ENCODE measurements at places on chromosomes 11 and 22.

DNA sequence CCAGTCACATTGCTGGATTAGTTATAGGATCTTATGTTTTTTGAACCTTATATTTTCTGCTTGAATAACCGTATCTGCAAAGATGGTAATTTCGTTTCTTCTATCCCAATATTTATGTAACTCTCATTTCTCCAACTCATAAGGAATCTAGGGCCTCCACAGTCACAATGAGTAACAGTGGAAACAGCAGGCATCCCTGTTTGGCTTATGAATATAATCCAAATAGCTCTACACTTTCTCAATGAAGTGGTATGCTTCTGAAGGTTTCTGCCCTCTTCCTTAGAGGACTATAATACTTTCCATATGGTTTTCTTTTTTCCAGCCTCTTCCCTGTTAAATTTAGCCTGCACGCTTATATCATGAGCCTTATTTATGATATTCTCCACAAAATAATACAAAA lies 16.5 kb downstream of the ATP6V1E1 start:
- no peak for DNase-seq

DNA sequence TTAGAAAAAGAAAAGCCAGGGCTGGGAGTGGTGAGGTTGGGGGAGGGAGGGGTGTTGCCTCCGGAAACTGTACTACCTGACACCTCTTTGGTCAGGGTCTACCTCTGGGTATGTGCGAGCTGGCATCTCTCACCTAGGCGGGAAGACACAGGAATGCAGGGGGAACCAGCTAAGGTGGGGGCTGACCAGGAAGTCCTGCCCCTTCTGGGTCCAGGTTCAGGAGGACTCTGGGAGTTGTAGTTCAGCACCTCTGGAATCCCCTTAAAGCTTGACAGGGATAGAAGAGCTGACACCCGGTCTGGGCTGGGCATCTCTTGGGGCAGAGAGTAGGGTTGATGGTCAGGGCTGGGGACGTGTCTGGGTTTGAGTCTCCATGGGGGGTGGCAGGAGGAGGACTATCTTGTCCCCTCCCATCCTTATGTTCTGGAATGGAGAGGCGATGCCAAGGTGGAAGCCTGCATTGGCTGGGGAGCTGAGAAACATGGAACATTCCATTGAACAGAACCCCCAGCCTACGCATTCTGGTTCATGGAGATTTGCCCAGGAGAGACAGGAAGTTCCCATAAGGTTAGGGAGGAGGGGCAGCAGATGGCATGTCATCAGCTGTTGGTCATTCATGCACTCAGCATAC lies 2.1 kb upstream of the KIAA1671 start:
- DNase-seq: no peak

DNA sequence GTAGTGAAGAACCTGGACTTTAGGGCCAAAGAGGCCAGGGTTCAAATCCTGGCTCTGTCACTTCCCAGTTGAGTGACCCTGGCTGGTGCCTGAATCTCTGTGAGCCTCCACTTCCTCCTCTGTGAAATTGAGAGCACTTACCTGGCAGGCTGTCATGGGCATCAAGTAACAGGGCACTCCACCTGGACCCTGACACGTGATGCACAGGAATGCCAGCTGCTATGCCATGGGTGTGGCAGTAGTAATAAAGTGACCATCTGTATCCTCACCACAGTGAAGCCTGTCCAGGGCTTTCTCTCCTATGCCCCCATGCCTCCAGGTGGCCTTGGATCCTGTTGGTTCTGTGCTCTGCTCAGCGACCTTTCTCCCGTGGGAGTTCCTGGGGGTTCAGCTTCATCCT lies 29.8 kb upstream of the PPP6R3 start:
- DNase-seq: no peak

- DNase-seq: no peak
Observed at GRCh38 chr11:105538588-105538987, 71.3 kb upstream of the GRIA4 start.

DNA sequence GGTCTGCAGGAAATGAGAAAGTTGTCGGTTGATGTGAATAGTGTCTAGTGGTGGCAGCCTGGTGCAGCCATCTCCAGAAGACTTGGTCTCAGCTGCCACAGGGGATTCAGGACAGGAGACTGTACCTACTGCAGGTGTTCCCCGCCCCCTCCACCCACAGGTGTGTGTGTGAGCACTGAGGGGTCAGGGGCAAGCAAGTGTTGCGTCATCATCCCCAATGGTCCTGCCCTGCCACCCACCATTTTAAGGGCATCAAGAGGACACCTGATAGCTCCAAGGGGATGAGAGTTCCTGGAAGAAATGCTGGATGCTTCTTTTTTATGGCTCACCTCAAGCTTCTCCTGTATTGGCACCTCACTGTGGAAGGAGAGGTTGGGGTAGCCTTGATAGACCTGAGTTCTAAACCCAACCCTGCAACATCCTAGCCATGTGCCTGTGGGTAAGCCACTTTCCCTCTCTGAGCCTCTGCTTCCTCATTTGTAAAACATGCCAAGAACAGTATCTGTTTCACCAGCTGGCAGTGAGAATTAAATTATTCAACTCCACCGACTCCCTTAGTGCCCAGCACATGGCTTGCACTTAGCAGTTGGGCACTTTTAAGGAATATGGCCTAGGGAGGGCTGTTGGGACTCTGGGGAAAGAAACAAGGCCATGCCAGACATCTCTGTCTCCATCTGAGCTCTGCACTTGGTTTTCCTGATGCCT lies 6.1 kb downstream of the C11orf91 start:
- no peak for DNase-seq

DNA sequence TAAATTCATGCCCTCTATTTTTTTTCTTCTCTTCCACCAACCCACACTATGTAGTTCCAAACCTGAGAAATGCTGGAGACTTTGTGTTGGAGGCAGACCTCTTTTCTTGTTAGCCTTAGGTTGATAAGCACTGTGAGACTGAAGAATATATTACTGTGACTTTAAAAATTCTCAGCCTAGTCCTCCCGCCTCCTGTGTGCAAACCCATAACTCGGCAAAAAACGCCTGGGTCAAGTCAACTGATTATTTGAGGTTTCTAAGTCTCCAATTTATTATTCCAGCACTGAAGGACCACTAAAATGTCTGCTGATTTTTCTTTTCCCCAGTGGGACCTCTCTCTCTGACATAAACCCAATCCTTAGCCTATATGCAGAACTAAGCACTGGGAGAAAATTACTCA lies 1946.0 kb upstream of the RAG2 start:
- DNase-seq: no peak

DNA sequence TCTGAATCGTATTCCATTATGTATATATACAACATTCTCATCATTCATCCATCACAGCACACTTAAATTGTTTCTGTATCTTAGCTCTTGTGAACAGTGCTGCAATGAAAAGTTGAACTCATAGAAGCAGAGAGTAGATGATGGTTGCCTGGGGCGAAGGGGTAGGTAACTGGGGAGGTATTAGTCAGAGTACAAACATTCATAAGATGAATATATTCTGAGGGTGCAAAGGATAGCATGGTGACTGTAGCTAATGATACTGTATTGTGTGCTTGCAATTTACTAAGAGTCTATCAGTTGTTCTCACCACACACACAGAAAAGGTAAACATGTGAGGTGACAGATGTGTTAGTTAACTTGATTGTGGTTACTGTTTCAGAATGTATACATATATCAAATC lies 12.6 kb upstream of the RFPL2 start:
- no peak for DNase-seq

DNA sequence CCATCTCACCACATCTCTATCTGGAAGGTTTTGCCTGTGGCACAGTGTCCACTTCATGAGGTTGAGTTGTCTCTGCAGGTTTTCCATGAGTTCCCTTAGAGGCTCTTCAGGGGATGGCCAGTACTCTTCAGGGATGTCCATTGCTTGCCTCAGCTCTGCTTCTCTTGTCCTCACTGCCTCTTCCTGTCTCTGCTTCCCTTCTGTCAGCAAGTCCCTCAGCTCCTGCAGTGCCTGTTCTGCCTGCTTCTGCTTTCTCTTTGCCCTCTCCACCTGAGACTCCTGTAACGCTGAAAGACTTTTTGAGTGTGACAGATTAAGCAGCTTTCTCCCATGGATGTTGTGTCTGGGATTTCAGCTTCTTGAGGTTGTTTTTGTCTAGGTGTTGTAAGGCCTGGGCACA lies 38.2 kb upstream of the MRPL17 start:
- DNase-seq: no peak

- no peak for DNase-seq
Observed at GRCh38 chr22:23419171-23419570, 160.9 kb downstream of the IGLL1 start.

- no peak for DNase-seq
Observed at GRCh38 chr11:32586576-32587190, 3.1 kb downstream of the EIF3M start.

DNA sequence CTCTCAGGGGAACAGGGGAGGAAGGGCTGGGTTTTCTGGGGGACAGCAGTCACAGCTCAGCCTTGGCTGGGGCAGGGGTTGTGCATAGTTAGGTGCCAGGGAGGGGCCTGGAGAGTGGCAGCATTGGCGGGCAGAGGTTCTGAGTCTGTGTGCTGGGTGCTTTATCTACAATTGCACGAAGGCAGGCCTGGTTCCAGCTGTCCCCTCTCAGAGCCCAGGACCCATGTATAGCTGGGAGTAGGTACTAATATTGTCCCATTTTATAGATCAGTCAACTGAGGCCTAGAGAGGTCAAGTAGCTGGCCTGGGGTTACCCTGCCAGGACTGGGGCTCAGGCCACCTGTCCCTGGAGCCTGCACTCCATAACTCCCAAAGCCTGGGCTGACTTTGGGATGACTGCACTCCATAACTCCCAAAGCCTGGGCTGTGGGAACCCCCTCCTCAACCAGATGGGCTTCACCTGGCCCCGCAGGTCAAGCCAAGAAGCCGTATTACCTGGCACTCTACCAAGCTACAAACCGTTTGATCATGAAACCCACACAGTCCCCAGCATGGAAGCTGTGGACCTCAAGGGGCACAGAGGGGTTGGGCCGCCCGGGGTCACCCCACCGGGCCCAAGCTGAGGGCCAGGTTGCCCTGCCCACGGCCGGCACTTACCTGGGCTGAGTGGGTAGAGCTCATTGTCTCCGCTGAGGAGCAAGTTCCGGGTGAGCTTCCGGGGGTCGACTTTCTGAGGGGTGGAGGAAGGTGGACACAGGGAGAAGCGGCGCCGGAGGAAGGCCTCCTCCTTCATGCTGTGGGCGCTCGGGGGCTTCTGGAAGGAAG lies 36.5 kb downstream of the OSBPL5 start:
- no peak for DNase-seq

DNA sequence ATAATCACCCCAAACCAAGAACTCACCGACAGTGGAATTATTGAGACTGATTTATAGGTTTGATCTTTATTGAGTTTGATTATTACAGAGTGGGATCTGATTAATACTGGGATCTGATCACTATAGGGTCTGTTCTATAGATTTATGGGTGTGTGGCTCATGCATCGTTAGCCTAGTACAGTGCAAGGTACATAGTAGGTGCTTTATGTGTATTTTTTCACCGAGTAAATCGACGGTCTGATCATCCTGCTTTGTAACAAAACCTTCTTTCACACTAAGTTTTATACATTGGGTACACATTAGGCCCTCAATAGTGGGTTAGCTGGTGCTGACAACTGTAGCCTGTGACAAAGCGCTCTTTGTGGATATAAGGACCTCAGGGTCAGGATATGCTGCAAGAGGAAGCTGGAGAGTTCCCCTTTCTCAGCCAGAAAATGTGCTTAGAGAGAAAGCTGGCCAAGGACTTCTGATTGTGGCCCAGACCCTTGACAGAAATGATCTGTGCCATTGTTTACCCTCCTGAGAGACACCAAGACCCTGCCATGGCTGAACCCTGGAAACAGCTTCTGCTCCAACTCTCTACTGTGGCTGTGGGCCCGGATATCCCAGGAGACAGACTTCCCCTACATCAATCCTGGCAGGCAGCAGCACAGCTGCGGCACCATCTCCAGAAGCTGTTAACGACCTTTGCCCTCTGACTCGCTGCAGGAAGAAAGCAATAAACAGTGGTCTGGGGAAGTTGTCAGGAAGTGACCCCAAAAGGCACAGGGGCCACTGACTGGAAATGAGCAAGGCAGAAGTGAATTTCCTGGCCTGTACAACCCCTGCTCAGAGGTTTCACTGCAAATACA lies 16.1 kb upstream of the TPP1 start:
- DNase-seq: no peak

DNA sequence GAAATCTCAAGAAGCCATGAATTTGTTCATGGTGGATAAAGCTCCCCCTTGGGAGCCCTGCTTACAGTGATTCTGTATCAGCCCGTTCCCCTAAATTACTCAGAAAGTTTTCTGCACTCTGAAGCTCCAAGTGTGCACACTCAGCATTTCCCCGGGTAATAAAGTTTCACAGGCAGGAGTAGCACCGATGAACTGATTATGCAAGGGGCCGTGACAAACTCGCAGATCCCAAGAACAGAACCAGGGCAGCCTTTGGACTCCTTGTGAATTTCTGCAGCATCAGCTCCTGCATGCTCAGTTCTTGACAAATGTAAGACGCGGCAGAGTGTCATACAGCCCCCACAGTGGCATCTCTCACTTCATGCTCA lies 73.5 kb downstream of the COMMD9 start:
- no peak for DNase-seq

- DNase-seq: no peak
Observed at GRCh38 chr11:71221821-71222220, 30.6 kb downstream of the SHANK2 start.

- DNase-seq: no peak
Observed at GRCh38 chr11:106176817-106177216, 99.4 kb downstream of the AASDHPPT start.

DNA sequence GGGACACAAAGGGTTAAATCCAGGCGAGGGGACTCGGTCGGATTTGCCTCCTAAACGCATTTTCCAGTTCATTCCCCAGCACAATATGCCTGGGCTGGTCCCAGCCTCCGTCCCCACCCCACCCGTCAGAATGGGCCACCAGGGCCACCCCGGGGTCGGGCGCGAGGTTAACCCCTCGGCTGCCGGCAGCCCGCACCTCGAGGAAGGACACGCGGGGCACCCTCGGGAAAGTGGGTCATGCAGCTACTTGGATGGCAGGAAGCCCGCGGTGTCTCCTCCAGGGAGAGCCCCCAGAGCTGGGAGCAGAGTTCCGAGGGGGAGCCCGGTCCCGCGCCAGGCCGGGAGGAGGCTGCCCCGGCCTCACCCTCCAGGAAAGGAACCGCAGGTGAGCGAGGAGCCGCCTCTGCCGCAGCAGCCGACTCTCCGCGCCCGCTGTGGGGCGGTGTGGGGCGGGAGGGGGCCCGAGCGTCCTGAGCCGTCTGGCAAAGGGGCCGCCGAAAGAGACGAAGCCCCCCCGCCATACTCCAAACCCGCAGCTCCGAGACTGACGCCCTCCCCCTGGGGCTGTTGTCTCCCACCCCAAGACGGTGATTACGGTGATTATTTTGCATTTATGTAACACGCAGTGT lies 1.4 kb downstream of the NECTIN1 start:
- DNase-seq: peak; percentile 37

All from prostate gland (tissue), 2 donors.